ENCODE measurements at places on chromosomes 1 and 21.
A peak's percentile ranks its signal among the peaks of the same experiment; 100 is the strongest.

- DNase-seq: no peak
Observed at GRCh38 chr1:205041001-205041715, 1.9 kb upstream of the CNTN2 start.

DNA sequence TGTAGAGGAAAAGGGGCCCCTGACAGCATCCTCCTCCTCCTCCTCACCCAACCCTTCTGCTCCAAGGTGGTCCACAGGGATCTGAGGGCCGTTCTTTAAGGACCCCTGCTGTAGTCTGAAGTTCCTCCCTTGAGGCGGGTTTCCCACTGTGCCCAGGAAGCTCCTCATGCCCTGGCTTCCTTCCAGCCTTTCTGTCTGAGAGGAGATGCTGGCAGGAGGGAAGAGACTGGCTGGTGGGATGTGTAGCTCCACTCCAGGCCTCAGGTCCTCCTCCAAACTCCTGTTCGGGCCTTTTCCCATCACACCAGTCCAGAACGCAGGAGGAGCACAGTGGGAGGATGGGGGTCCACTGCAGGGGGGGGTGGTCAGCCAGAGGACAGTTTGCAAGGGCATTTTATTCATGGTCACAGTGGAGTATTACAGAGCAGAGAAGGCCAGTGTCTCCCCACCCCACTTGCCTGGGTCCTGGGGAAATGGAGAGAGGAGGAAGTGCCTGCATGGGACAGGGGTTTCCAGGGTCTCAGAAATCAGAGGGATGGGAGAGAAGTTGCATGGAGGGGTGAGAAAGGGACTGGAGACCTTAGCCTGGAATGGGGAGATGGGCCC lies 7.8 kb downstream of the ETV3L start:
- no peak for DNase-seq

DNA sequence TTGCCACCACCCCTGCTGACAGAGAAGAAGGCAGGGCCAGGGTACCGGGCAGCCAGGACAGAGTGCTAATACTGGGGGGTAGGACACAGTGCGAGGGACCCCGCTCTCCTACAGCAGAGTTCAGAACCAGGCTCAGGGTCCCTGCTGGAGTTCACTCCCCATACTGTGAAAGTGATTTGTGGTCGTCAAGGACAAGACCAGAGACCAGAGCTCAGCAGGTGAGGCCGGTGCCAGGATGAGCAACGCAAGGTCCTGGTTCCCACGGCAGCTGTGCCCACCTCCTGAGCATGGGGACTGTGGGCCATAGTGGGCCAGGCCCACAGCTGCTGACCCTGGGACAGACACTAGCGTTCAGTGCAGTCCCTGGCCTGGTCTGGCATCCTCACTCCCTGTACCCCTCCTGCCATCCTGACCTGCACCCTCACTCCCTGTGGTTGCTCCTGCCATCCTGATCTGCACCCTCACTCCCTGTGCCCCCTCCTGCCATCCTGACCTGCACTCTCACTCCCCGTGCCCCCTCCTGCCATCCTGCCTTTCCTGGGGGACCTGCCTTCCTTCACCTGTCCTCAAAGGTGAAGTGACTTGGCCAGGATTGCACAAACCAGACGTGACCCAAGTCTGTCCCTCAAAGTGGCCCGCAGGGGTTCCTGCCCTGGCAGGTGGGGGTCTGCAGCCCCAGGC lies 13.8 kb upstream of the PTTG1IP start:
- DNase-seq: no peak

- DNase-seq: no peak
Observed at GRCh38 chr21:36613554-36613953, 85.4 kb upstream of the SIM2 start.

GRCh38 chr1:150498342-150498741 lies 9.6 kb upstream of the ECM1 start:
- no peak for DNase-seq

DNA sequence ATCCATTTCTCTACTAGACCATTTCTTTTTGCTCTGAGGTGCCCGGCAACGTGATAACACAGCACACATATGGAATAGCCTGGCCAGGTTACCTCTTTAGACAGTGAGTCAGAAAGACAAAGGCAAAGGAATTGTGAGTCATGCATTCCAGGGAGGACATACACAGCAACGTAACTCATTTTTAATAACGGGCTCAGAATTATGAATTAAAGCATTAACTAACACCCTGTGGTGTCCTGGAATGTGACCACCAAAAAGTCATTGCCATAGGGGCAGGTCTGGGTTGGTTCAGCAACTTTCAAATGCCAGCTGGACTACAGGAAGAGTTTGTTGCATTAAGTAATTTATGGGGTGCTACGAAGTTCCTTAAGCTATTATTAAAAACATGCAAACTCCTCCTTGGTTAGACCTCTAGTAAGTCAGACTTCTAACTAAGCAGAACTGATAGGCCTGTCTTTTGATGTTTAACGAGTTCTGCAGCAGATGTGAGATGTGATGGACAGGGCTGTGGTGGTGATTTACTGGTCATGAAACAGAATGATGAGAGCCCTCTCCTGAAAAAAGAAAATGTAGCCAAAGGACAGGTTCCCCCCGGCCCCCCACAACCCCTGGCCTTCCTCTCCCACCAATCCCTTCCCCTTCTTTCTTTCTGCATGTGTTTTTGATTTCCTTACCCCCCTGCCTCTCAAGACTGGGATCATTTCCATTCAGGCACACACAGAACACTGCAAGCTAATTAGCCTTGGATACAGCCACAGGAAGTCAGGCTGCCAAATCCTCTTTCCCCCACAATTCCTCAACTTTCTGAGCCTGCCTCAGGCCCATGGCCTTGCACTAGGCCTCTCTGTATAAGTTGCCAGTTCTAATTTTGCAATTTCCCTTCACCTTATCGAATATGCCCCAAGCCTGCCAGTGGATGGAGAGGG lies 88.9 kb upstream of the HAO2 start:
- DNase-seq: no peak

- DNase-seq: peak; percentile 31
Observed at GRCh38 chr1:207282058-207282457, 39.4 kb upstream of the CD55 start.

GRCh38 chr1:228964178-228965089 lies 229.2 kb downstream of the RHOU start:
- DNase-seq: peak; percentile 52

DNA sequence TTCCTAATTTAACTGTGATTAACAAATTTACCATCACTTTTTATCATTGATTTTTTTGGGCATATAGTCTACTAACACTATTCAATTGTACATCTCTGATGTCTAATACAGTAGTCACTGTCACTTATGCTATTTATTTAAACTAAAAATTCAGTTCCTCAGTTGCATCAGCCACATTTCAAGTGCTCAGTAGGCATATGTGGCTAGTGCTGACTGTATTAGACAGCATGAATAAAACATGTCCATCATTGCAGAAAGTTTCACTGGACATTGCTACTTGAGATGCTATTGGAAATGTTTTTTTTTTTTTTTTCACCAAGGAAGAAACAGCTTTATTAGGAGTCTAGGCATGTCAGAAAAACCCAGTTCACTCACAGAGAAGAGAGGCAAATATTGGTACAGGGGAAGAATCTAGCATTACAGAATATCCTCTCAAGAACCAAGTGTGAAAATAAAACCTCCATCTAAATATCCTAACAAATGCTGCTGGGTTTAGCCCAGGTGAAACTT lies 108.1 kb upstream of the GNG4 start:
- DNase-seq: no peak
